ENCODE measurements at places on chromosomes 4 and X.

GRCh38 chr4:46979283-46979682 is 14.1 kb downstream of the GABRA4 start:
- no peak for DNase-seq

- no peak for DNase-seq
Measured at GRCh38 chrX:13652287-13652793, 601 bp upstream of the TCEANC start.

- DNase-seq, result no peak
Measured at GRCh38 chrX:134580907-134581306, 77.4 kb downstream of the PLAC1 start.

DNA sequence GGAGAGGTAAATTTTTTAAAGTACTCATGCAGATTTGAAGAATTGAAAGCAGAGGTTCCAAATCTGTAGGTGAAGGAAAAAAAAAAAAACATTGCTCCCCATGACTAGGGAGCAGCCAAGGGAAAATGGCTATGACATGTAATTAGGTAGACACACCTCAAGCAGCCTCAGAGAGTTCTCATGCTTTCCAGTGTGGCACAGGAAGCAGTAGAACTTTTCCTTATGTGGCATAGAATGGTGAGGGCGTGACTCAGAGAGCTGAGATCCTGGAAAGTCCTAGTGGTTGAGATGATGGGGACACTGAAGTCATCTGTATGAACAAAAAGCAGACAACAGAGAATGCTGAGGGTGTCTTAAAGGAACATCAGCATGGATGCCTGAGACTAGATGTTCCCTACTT is 148.6 kb upstream of the NWD2 start:
- no peak for DNase-seq

GRCh38 chrX:118347131-118347530 is 1.2 kb downstream of the WDR44 start:
- no peak for DNase-seq

GRCh38 chrX:1609311-1609710 is 5.5 kb upstream of the ASMT start:
- no peak for DNase-seq

- DNase-seq, result no peak
Measured at GRCh38 chr4:24630937-24631336, 46.6 kb upstream of the DHX15 start.

GRCh38 chr4:5776510-5776909 is 65.5 kb downstream of the EVC start:
- no peak for DNase-seq

- DNase-seq, result no peak
Measured at GRCh38 chr4:80112236-80112635, 39.2 kb upstream of the ANTXR2 start.

- DNase-seq, result no peak
Measured at GRCh38 chr4:168924667-168925066, 85.4 kb downstream of the CBR4 start.

DNA sequence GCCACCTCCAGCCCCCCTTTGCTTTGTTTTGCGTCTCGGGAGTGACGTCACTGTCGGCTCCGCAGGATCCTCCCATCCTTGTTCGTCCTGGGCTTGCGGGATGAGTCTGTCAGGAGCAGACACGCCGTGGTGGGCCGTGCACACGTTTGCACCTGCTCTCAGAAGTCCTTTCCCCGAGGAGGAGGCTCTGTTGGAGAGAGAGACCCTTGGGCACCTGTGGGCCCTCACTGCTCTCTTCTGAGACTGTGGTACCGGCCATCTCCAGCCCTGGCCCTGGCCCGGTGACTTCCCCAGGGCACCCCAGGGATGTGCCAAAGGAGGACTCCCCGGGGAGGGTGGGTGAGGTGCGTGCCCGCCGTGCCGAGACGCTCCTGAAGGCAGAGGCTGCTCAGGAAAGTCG is 76.1 kb upstream of the PPP2R3B start:
- DNase-seq, result no peak

DNA sequence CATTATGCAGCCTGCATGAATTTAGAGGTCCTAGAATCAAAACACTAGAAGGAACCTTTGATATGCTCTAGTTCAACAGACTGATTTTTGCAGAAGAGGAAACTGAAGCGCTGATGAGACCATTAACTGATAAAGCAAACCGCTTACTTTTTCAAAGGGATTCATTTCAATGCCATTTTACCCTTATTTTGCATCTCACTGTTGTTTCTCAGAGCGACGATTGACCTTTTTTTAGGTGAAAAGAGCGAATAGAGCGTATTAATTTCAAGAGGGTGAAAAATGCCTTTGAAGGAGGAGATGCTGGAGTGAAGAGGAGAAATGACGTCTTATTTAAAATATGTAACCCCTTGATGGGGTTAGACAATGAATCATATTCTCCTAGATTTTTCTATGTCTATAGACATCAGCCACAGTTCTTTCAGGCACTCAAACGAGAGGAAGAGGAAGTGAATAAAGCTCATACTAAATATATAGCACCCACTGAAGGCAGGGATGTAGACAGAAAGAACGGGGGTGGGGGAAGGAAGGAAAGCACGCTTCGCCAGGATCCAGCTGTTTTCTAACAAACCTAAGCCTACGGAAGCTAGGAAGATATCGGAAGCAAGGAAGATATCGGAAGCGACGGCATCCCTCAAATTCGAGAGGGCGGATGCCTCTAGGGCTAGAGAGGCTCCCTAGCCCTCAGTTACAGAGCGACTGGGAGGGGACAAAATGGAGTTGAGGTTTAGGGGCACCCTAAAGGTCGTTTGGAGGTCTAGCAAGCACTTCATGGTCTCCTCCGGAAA is 848 bp downstream of the ACSL4 start:
- DNase-seq, result peak; percentile 23

DNA sequence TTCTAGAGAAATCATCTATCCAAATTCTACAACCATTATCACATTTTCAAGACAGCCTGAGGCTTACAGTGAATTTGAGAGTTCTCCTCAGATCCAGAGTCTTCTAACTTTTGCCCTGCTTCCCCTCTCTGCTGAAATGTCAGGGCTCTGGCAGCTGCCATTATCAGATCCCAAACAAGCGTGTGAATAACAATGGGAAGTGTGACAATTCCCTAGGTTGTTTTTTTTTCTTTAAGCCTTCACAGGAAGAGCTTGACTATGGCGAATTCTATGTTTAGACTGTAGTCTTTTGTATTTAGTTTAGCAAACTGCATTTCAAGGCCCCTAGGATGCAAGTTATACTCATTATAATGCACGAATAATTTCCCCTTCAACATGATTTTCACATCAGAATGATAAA is 61.3 kb upstream of the KDR start:
- DNase-seq, result no peak

GRCh38 chr4:20676501-20677197 is 23.6 kb upstream of the PACRGL start:
- DNase-seq, result no peak

- DNase-seq, result no peak
Measured at GRCh38 chr4:36919721-36920120, 324.8 kb upstream of the NWD2 start.

DNA sequence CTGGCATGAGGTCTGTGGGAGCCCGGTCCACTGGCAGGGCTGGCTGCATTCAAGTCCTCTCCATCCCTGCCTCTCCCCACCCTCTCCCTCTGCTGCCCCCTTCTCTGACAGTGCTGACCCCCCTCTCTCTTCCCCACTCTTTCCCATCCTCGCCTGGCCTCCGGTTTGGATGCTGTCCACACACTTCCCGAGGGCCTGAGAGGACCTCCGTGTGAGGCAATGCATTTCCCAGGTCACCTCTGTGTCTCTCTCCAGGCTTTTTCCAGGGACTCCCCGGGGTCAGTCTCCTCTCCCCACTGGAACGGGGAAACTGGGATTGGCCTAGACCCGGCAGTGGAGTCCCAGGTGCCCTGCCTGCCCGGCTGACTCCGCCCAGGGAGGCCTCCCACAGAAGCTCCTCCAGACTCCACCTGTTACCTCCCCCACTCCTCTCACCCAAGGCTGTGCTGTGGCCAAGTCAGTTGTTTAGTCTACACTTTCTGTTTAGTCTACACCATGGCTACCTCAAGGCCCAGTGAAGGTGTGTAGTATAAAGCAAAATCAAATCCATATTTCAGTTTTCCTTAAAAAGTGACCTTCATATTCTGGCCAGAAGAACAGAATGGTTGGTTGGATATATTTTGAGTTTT is 146.8 kb downstream of the PTTG2 start:
- no peak for DNase-seq

DNA sequence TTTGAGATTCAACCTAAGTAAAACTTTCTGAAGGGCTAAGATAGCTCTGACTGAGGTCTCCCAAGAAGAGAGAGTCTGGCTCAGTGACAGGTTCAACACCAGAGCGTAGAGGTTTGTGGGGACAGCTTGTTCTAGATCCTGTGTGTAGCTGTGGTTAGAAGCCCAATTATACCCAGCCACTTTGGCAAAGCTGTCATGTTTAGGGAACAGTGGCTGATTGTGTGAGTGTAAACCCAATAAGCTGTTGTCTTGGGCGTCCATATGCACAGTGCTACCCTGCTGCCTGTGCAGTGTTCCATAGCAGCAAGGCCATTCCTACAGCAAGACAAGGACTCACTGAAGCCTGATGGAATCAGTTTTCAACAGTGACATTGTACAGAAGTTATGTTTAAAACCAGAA is 11.2 kb upstream of the SCRG1 start:
- DNase-seq, result no peak

DNA sequence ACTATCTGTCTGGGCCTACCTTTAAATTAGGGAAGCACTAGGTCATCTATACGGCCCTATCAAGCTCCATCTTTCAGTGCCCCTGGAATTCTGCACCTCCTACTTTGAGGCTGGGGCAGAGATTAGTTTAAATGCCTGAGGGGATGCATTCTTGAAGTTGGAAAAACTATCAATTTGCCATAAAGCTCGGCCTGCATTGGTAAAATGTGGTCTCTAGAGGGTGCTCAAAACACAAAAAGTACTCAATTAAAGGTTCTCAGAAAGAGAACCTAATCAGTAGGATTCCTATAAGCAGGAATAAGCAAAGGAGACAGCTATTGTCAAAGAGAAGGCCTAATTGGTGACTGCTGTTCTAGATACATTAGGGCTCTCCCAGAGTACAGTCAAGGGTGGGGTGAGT is 111.7 kb downstream of the AMER1 start:
- DNase-seq, result no peak

- DNase-seq, result no peak
Measured at GRCh38 chrX:318739-319578, at the start of gene GTPBP6. TSS of gene GTPBP6 (minus strand) at chrX:318796. CDS start at chrX:318787, 9 bp downstream.

GRCh38 chr4:174457468-174457867 is 64.8 kb downstream of the HPGD start:
- DNase-seq, result no peak

DNA sequence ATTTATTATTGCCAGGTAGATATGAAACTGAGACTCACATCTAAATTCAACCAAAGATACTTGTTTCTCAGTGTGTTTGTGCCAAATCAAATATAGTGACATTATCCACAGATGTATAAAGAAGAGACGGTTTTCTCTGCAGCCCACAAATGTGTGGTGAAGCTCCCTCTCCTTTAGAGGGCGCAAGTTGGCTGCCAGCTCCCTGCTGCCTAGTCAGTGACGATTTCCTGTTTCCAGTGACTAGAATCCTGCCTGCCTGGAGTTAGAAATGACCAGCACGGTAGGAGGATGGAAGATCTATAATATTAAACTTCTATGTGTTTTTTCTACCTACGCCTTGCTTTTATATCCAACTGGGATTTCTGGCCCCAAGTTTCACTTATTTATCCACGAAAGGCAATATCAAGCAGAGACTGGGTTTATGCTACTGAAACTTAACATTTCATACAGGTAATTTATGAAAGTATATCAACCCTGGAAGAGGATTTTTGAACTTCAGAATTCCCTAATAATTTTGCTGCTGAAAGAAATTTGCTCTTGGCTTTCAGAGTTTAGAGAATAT is 1793.7 kb upstream of the TENM3 start:
- DNase-seq, result peak; percentile 25

GRCh38 chr4:11430536-11430935 is 1.8 kb upstream of the HS3ST1 start:
- DNase-seq, result no peak
